ENCODE measurements at places on chromosomes 7 and 10.

GRCh38 chr7:67553378-67553777 is 556.7 kb downstream of the TYW1 start:
- DNase-seq = no peak

DNA sequence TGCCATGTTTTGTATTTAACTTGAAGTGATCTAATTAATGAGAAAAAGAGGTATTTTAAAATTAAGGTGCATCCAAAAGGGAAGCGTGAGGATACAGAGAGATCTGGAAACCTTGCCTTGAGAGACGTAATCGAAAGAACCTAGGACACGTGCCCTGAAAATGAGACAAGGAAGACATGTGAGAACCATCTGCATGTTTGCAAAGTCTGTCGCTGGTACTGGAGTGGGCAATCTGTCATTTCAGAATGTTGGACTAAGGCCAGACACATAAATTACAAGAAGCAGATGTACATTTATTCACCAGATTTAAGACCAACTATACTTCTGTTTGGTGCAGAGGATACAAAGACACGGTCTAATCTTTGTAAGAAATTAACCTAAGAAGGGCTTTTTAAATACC is 9.2 kb downstream of the AGR2 start:
- no peak for DNase-seq

DNA sequence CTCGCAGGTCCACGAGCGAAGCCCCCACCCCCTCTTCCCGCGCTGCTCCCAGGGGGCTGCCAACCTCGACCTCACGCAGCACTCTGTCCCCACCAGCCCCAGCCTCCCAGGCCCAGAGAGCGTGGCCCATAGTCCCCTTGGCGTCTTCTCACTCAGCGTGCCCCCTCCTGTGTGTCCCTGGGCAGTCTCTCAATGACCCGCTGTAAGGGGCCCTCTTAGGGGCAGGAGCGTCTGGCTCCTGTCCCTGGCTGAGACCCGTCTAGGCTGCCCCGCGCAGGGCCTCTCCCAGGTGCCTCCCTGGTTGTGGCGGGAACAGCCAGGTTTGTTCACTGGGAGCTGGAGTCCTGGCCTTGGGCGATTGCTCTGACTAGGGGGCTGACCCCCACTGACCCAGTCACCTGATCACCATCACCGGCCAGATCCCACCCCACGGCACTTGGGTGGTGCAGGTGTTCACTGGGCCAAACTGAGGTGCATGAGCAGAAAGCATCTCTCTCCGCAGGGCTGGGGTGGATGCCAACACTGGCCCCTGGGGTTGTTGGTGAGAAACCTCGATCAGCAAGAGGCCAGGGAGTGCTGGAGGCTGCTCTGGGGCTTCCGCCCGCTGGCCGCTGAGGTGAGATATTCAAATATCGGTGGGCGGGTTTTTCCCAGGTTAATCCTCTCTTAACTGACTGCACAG is 12.6 kb upstream of the WDFY4 start:
- no peak for DNase-seq

DNA sequence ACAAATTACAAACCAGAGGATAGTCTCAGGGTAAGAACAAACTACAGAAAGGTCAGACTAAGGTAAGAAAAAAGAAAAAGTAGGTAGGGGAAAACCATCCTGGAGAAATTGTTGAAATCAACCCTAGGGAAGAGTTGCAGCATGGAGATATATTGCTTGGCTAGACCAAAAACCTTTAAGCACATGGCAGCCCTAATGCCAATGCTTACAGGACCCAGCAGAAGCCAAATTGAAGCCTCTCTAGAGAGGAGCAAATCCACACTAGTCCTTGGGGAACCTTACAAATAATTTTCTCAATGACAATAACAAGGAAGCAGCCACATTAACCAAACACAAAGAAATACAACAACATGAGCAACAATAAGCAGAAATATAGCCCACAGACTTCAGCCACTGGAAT is 81.9 kb downstream of the CNOT4 start:
- no peak for DNase-seq

- no peak for DNase-seq
Observed at GRCh38 chr10:72625276-72625607, 637 bp downstream of the MICU1 start.

GRCh38 chr10:46198516-46198915 is 88.3 kb upstream of the ANTXRL start:
- no peak for DNase-seq

DNA sequence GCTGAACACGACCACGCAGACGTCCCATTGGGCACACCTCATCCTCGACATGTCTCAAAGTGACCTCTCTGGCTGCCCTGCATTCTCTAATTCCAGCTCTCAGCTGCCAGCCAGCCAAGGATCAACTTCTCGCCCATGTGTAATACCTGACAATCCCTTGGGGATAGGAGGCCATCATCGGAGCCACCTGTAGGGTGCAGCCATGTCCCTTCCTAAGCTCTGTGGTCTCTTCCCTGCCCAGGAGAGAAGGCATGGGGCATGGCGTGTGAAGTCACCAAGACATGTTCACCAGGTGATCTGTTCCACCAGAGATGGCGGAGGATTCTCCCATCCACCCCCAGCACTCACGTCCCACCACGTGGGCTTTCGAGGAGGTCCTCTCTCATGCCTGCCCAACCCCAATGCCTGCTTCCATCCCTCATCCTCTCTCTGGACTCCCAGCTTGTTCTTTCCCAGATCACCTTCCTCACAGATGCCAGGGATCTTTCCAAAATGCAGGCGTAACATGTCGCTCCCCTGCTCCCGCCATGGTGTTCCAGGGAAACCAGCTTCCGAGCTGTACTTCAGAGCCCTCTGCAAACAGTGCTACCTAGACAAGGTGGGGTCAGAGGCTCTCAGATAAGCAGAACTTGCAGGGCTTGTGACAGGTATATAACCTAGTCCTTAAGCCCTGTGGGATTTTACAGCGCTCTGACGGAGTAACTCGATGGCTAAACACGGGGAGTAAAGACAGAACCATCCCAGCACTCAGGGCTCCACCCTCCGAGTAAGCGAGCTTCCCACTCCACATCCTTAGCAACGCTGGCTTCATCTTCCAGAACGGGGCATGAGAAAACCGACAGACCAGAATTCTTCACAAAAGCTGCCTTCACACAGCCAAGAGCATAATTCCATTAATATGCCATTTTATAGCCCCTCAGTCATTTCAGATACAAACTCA is 41.1 kb downstream of the BRI3 start:
- DNase-seq = no peak

- DNase-seq = no peak
Observed at GRCh38 chr10:58568428-58568935, 55.8 kb downstream of the BICC1 start.

DNA sequence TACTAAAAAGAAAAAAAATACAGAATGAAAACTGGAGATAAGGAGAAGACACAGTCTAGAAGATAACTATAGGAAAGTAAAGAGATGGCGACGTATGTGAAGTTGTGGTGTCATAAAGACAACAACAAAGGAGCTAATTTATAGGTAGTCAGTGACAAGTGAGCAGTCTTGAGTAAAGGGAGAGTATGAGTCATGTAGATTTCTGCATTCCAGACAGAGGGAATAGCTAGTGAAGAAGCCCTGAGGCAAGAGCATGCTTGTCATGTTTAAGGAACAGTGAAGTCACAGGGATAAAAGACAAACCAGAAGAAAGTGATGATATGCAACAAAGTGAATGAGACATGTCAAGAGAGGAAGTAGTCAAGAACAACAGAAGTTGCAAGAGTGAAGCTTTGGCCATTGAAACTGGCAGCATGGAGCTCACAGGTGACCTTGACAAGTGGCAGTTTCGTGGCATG is 2.3 kb upstream of the MIOS start:
- DNase-seq = no peak

DNA sequence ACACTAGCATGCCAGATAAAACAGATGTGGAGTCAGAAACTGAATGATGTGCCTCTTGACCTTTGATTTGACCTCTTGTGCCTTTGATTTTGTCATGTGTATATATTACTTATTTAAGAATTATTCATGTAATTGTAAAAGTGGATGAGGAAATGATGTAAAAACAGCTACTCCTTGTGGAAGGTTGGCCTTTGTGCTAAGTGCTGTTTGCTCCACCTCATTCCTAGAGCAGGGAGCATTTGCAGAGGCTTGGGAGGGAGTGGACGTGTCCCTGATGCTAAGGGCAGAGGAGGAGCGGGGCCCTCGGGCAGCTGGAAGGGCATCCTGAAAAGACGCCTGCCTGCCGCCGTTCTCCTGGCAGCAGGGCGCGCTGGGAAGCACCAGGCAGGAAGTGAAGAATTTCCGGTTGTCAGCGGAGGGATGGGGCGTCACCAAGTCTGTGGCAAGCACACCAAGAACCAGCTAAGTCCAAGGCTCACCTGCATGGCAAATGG is 197.6 kb upstream of the ZNF32 start:
- DNase-seq = no peak

- no peak for DNase-seq
Observed at GRCh38 chr7:37187179-37187578, 261.5 kb downstream of the ELMO1 start.

Data from NK-92 treated with Interleukin-12 subunit alpha and Interleukin-12 subunit beta, amount 100 ng/mL, for 24 hours (cell line).